ENCODE measurements at places on chromosomes 11 and 22. TPM values are rescaled to one million over a fixed set of nuclear protein-coding genes. Genes with fewer than 3 reads are reported as not detected.

Gene RCOR2
- total RNA-seq, result 1.7 TPM

Gene RIMBP3B
- not detected for total RNA-seq

Gene DDI1
- total RNA-seq, result not detected

Gene MOGAT2
- not detected for total RNA-seq

Gene MADD
- total RNA-seq, result 18.6 TPM

Gene C11orf21
- total RNA-seq, result not detected

Gene TMEM191C
- total RNA-seq, result 0.85 TPM

Gene UBASH3B
- total RNA-seq, result 17.2 TPM

Gene PLEKHB1
- total RNA-seq, result 0.21 TPM

Gene DKK3
- total RNA-seq, result 85.4 TPM

Gene ARFGAP2
- total RNA-seq, result 96.1 TPM

Gene DEUP1
- under 0.01 TPM for total RNA-seq

Gene TNNT3
- total RNA-seq, result 1.3 TPM

Gene HEPN1
- total RNA-seq, result not detected

Gene SYTL2
- 2.4 TPM for total RNA-seq

Gene SEZ6L
- total RNA-seq, result not detected

Gene UPK3A
- not detected for total RNA-seq

Gene SLC22A9
- not detected for total RNA-seq

Gene MB
- total RNA-seq, result not detected

Gene OR8G1
- not detected for total RNA-seq

Measured in nasal cavity respiratory epithelium epithelial cell of viscerocranial mucosa (primary cell).